ENCODE measurements at places on chromosomes 13 and 19.

- DNase-seq = no peak
Measured at GRCh38 chr13:26017196-26017921, 34.5 kb downstream of the SHISA2 start.

- no peak for DNase-seq
Measured at GRCh38 chr19:39704181-39705044, at the start of gene LGALS14. Gene LGALS14, plus strand, starts transcription at chr19:39704481. Its CDS starts 48 bp downstream, at chr19:39704529.

- no peak for DNase-seq
Measured at GRCh38 chr19:5580161-5580571, 12.4 kb upstream of the TINCR start.

DNA sequence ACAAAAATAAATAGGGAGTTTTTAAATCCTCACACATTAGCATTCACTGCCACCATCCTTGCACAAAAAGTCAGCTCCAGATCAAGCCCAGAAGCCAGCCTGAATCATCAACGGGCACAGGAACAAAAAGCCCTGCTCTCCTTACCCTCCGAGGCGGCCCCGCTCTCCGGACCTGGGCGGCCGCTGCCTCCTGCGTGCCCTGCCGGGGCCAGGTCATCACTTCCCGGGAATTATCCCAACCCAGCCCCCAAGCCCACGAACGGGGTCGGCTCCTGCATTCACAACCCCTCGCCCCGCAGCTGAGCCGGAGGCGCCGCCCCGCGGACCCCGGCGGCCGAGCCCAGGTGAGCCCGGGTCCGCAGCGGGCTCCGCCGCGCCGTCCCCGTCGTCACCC is 754 bp downstream of the DNAJB1 start:
- DNase-seq = no peak

GRCh38 chr13:97133955-97134354 is 88.2 kb upstream of the MBNL2 start:
- DNase-seq = no peak

DNA sequence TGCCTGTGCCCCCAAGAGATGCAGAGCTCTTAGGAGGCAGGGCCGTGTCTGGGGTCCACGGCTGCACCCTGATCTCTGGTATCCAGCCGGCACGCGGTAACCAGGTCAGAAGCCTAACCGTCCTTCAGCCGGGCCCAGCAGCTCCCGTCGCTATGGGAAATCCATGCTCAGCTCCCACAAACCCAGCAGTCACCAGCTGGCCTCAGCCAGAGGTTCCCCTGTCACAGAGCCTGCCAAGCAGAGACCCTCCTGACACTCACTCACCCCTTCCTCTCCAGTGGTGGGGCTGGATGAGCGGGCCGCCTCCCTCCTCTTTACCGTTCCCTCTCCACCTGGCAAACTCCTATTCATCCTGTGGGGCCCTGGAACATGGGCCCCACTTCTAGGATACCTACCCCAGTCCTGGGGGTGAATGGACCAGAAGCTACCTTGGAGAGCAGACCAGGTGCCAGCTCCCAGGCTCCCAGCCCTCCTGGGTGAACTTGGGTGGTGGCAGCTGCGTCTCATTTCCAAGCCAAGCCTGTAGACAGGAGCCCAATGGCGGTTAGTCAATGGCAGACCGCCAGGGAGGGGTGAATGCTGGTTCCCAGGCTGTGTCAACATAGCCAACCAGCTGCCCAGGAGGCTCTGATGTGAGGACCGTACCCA is 21.4 kb upstream of the TCF3 start:
- no peak for DNase-seq

Data from stimulated activated CD4-positive, alpha-beta T cell treated with anti-CD3 and anti-CD28 coated beads, Interleukin-4, amount 100 ng/mL, for 1 hour (primary cell).